PC-9 (cell line): ENCODE measurements at places on chromosomes 5 and 9. TPM values are rescaled to one million over a fixed set of nuclear protein-coding genes. Genes with fewer than 3 reads are reported as not detected.

DNA sequence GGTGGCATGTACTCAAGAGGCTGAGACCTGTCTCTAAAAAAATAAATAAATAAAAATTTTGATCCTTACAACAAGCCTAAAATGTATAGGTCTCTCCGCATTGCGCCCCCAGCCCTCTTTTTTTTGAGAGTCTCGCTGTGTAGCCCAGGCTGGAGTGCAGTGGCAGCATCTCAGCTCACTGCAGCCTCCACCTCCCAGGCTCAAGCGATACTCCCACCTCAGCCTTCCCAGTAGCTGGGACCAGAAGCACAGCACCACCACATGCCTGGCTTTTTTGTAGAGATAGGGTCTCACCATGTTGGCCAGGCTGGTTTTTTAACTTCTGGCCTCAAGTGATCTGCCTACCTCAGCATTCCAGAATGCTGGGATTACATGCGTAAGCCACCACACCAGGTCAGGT lies 2.2 kb upstream of the GARIN3 start:
- no peaks in the 10 kb centered on the region for H3K36me3 ChIP-seq
- peaks cover 85% of the 10 kb centered on the region for H3K27me3 ChIP-seq
- DNase-seq: no peak
- no peak overlapping the region for H3K4me3 ChIP-seq
- H3K4me1 ChIP-seq: no peaks in the 10 kb centered on the region

GRIN3A gene
- total RNA-seq: not detected in 2 replicates

GRXCR2 gene
- total RNA-seq: not detected in 2 replicates

- peaks cover 25% of the 10 kb centered on the region for H3K27me3 ChIP-seq
- H3K27ac ChIP-seq: no peak overlapping the region
- H3K4me1 ChIP-seq: no peaks in the 10 kb centered on the region
- no peak for DNase-seq
- H3K36me3 ChIP-seq: no peaks in the 10 kb centered on the region
- H3K4me3 ChIP-seq: peak overlapping the region; percentile 41; the same call in 1 of the 2 replicates
These were observed 235.8 kb downstream of the ROR2 start for GRCh38 chr9:91714020-91714806.

GRCh38 chr5:151251001-151251551 lies 1.9 kb upstream of the GM2A start:
- H3K4me1 ChIP-seq: peaks cover 12% of the 10 kb centered on the region; the same call in 1 of the 2 replicates
- DNase-seq: no peak
- H3K27ac ChIP-seq: no peak overlapping the region
- no peak overlapping the region for H3K4me3 ChIP-seq

GRCh38 chr9:105176194-105176593 lies 68.3 kb upstream of the SLC44A1 start:
- DNase-seq: no peak
- H3K36me3 ChIP-seq: no peaks in the 10 kb centered on the region
- H3K4me3 ChIP-seq: no peak overlapping the region
